Stimulated activated CD8-positive, alpha-beta memory T cell treated with anti-CD3 and anti-CD28 coated beads, Interleukin-2, amount 100 ng/mL, for 1 hour (primary cell): ENCODE measurements at places on chromosomes 12 and 14.

GRCh38 chr12:25107920-25108319 lies 87.0 kb downstream of the DNAI7 start:
- no peak for DNase-seq

GRCh38 chr14:92022036-92022435 lies 17.8 kb downstream of the TRIP11 start:
- no peak for DNase-seq

DNA sequence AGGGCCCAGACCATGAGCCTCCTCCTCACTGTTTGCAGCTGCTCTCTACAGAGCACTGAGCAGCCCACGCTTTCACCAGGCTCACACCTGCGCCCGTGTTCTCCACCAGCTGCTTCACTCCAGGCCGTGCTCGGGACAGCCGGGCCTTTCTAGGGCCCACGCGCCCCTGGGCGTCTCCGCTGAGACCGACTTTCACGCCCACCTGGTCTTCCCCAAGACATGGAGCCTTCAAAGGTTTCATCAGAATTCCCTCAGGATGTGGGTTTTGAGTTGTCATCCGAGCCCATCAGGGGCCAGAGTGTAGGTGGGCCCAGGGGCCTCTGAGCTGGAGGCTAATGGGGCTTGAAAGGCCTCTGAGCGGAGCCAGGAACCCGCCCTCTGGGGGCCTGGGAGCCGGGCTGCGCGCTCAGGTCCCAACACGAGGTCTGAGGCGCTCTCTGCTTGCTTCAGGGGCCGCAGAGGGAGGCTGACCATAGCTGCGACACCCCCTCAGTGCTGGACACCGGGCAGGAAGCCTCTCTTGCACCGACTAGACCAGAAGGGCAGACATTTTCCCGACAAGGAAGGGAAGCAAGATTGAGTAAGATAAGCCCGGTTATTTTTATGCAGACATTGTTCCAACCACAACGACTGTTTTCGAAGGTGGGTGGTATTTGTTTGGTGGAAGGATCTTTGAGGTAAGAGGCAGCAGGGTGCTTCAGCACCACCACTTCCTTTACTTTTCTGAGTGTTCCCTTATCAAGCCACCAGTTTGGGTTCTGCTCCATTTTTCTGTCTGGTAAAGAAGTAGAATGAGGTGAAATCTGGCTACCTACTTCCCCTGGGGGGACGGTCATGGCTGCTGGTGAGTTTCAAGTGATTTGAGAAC lies 125.0 kb upstream of the FUT8 start:
- DNase-seq, result peak; percentile 22

- DNase-seq, result no peak
These were observed 7.1 kb downstream of the OSBPL8 start for GRCh38 chr12:76552343-76552938.

DNA sequence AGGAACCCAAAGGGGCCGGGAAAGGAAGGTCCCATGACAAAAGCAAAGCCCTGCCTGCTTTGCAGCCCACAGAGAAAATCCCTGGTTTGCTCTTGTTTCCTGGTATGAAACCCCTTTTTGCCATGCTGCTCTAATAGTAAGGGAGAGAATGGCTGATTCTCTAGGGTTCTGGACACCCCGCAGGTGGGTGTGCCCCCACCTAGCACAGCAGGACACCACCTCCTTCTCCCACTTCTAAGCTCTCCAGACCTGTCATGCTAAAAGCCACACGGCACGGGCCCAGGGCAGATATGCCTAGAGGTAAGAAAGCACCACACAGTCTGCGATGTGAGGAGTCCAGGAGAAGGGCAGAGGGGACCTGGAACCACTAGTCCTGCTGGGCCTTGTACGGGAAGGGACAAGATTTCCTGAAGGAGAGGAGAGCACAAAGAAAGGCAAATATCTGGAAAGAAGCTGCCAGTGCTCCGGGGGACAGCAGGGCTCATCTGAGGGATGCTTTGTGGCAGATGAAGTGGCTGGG lies 113.3 kb downstream of the BCL11B start:
- DNase-seq, result no peak

DNA sequence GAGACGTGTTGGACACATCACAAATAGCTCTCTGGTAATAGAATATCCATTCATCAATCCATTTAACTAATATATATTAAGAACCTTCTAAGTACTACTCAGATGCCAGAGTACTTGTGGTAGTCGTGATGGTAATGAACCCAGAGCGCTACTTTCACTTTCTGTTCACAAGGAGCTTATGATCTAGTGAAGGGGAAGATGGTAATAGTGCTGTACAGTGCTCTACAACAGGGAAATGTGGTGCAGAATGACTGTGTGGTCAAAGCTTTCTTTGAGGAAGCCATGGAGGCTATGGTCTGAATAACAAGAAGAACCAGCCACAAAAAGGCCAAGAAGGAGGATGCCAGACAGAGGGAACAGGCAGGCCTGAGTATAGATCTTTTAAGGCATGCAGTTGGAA lies 212.0 kb downstream of the PTPRO start:
- no peak for DNase-seq

DNA sequence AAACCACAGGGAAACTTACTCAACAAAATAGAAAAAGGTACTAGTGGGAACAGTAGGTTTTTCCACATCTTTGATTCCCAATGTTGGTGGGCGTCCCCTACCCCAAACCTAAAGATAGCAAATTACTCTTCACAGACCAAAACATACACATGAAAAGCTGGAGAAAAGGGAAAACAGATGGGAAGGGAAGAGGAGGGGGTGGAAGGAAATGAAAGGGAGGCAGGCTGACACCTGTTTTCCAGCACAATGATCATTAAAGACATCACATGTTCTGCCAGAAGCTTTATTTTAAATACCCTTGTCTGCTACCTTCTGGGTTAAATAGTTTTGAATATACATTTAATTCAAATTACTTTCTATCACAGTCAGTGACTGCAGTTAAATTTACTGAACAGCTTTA lies 1617.9 kb upstream of the SEL1L start:
- no peak for DNase-seq

- no peak for DNase-seq
These were observed 161.1 kb downstream of the PPFIA2 start for GRCh38 chr12:81597928-81598604.

DNA sequence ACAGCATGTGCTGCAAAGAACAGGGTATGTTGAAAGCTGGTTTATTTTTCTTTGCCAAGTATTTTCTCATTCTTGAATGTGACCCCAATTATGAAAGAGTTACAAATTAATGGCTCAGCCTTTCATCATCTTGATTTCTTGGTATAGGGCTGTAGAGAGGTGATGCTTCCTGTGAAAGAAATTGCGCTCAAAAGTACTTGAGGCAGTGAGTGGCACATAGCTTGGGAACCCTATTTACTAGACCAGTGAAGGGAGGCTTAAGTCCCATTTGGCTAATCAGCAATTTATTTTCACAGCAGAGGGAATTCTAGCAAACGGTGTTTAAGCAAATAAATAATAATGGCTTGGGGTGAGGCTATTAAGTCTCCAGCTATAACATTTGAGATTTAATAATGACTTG lies 153.9 kb upstream of the MIS18BP1 start:
- no peak for DNase-seq

DNA sequence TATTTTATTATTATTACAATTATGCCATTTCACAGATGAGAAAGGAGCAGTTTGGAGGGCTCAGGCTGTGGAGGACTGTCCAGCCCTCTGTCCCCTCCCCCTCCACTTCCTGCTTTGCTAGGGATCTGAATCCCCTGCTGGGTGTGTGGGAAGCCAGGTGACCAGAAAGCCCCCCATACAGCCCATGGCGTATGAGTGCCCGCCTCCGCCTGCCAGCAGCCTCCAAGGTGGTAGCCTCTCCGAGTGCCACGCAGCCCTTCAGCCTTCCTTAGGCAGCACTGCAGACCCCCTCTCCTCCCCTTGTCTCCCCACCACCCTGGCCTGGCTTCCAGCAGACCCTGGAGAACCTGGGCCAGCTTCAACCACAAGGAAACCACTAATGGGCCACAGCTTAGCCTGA lies 12.6 kb downstream of the DTX1 start:
- DNase-seq, result no peak
